ENCODE measurements at places on chromosomes 4 and X.

GRCh38 chrX:66176134-66176533 is 12.1 kb downstream of the HEPH start:
- no peak for DNase-seq

- no peak for DNase-seq
Measured at GRCh38 chr4:109719604-109720003, 10.3 kb downstream of the PLA2G12A start.

- DNase-seq: no peak
Measured at GRCh38 chrX:98338544-98338943, 1454.8 kb downstream of the RPA4 start.

DNA sequence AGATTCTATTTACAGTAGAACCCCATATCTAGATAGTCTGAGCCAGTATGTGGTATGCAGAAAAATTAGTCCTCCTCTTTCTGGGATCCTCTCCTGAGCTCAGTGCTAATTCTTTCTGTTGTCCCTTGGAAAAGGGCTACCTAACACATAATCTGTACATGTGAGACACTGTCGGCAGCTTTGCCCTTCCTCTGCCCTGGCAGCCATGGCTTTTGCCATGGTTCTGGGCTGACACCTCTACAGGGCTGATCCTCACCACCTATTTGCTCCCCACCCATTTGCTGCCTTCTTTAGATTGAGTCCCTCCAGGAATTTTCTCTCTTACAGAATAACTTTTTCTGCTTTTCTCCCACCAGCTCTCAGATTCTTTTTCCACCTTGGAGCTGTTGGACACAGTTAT is 64.7 kb upstream of the MAP9 start:
- DNase-seq: no peak

GRCh38 chr4:6495296-6495590 is 22.8 kb upstream of the PPP2R2C start:
- DNase-seq: no peak

- DNase-seq: peak; percentile 24
Measured at GRCh38 chr4:16516796-16517439, 290.6 kb upstream of the TAPT1 start.

DNA sequence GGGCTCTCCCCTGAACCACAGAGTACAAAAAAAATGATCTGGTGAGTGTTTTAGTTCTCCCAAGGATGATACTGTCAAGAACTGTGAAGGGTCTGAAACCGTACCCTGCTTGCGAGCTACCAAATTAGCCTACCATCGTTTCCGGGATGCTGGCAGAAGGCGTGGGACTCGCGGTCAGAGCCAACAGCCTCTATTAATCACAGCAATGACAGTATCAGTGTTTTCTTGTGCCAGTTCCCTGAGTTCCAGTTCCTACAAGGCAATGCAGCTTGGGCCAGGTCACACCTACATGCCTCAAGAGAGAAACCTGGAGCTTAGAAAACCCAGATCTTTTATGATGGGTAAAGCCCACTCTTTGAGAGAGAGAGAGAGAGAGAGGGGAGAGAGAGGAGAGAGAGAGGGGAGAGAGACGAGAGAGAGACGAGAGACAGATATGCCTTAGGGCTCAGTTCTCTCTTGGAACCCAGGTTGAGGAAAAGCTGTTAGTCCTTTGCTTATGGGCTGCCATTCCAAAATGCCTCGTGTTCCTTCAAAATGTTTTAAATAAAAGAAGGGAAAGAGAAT is 327.8 kb downstream of the ARHGAP10 start:
- no peak for DNase-seq

- peak; percentile 60 for DNase-seq
Measured at GRCh38 chr4:83054928-83055327, 19.9 kb downstream of the COPS4 start.

GRCh38 chr4:139807483-139807882 is 141.9 kb downstream of the MGST2 start:
- DNase-seq: no peak

- DNase-seq: no peak
Measured at GRCh38 chr4:15648600-15648999, 6.6 kb downstream of the FBXL5 start.

GRCh38 chrX:134669378-134670098 is 11.3 kb upstream of the PLAC1 start:
- DNase-seq: peak; percentile 93

DNA sequence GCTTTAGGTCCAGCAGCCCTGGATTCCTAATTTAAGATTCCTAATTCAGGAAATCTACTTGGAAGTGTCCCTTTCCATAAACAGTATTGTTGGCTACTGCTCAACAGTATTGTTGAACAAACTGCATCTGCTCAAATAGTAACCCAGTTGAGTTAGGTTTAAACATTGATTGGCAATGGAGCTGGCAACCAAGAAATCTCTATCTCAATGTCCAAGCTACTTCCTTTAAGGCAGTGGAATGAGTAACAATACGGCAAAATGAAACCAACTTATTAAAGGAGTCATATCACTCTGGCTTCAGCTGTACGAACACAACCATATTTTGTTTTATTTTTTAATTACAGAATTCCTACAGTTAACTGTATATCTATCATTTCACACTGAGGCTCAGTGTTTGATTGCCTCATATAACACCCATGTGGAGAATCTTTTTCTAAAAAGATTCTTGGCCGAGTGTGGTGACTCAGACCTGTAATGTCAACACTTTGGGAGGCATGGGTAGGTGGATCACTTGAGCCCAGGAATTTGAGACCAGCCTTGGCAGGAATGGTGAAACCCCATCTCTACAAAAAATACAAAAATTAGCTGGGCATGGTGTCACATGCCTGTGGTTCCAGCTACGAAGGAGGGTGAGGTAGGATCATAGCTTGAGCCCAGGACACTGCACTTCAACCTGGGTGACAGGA is 71.7 kb upstream of the IL13RA1 start:
- DNase-seq: peak; percentile 55

DNA sequence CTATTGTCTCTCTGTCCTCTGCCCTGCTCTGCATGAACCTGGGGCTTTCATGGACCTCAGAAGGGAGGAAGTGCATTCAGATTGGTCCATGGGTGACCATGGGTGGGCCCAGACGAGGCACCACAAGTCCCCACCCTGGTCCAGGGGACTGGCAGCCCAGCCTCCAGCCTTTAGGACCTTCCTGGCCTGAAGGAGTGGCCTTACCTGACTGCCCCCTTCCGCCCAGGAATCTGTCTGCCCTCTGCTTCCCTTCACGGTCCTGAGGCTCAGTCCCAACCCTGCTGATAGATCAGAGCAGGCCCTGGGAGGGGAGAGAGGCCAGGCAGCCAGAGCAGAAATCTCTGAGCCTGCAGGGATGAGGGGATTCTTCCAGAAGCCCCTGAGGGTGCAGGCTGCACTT is 455.4 kb downstream of the PCDH18 start:
- DNase-seq: no peak

- DNase-seq: peak; percentile 48
Measured at GRCh38 chrX:72208126-72208800, 26.7 kb downstream of the PIN4 start.

DNA sequence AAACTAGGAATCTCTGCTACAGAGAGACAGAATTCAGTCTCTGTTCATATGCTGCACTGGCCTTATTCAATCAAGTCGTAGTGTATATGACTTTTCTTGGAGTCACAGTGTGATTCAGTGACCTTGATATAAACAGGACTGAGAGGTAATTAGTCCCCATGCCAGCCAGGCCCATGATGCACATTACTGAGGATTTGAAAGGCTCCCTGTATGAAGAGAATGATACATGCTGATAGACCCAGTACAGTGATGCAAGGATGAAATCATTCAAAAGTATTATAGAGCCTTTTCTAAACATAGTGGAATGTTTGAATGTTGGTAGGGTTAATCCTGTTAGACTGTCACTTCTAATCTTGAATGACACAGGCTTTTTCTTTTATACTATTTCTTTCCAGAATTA is 34.1 kb downstream of the ANXA3 start:
- DNase-seq: peak; percentile 50

GRCh38 chrX:34371754-34372153 is 239.6 kb upstream of the FAM47A start:
- DNase-seq: no peak

DNA sequence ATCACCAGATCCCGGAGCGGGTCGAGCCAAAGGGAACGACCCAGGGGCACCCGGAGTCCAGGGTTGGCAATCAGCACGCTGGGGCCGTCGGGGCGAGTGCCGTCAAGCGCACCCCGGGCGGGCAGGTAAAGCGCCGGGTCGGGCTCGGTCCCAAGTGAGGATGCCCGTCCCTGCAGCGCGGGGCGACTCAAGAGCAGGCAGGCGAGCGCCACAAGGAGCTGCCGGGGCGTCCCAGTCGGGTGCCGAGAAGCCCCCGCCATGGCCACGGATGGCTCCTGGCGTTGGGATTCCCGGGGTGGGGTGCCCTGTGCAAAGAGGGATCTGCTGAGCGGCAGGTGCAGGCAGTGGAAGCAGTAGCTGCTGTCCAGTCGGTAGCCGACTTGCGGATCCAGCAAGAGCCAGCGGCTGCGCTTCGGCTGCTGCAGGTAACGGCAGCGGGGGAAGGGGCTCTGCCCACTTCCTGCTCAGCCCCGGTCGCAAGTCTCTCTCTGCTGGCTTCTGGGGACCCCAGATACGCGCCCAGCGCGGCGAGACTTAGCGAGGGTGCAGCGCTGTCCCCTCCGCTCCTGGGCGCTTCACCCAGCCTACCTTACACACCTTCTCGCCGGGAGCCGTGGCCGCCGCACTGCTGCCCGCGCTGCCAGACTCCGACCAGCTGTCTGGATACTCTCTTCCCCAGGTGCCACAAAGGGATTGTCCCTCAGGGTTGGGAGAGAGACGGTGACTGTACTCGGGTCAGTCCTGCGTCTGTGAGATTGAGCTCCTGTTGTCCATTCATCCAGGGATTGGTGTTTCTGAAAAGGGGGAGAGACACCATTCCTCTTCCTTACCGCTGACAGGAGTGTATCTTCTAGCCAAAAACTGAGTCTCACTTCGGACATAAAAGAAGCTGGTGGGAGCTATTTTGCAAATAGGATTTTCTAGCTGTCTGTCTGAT is at the start of gene FREM3:
FREM3 (minus strand) TSS at position 260 of the 937 bp plus-strand sequence; CDS start at position 260, 0 bp downstream.
- DNase-seq: peak; percentile 10

DNA sequence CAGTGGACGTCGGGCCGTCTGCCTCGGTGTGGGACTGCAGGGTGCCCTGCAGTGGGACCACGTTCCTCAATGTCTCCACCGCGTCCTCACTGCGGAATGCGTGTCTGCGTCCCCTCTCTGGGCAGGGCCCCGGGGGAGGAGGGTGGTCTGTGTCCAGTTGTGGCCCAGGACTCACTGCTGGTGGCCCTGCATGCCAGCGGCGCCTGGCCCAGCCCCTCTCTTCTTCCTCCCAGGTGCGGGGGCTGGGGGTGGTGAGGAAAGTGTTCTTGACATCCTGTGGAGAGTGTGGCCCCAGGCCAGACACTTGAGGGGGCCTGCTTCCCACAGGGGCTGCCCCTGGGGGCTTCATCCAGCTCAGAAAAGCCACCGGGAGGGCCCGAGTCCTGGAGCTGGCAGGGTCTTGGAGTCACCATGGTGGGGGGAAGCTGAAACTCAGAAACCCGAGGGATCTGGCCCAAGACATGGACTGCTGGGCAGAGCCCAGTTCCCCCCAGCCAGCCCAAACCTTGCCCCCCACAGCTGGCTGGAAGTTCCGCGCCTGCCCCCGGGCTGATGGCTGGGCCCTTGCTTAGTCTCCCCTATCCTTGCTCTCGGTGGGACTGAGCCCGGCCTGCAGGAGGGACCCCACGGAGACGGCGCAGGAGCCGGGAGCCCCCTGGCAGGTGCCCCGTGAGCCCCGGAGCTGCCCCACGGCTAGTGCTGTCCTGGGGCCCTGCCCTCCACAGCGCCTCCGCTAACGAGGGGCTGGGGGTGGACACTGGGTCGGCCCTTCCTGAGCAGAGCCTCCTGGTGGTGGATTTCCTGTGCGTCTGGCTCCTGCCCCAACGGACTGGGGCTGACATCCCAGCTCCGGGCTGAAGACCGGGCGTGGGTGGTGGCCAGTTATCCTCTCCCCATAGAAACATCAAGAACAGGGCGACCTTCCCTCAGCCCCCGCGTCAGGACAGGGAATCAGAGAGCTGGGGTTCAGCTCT is 2.9 kb downstream of the DOK7 start:
- DNase-seq: no peak

- DNase-seq: no peak
Measured at GRCh38 chrX:42967681-42968300, 189.8 kb upstream of the PPP1R2C start.

DNA sequence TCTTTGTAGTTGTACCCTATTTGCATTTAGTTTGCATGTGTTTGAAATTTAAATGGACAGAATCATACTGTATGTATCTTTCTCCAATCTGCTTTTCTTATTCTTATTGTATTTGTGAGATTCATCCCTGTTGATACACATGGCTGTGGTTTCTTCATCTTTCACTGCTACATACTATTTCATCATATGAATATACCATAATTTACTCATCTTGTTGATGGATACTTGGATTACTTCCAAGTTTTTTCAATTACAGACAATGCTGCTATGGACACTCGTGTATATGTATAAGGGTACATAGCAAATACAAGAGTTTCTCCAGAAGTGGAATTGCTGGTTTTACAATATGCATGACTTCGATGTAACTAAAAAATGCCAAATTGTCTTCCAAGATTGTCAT is 11.8 kb upstream of the KLHL8 start:
- DNase-seq: no peak

GRCh38 chr4:7529368-7530080 is 94.8 kb upstream of the PSAPL1 start:
- no peak for DNase-seq

DNA sequence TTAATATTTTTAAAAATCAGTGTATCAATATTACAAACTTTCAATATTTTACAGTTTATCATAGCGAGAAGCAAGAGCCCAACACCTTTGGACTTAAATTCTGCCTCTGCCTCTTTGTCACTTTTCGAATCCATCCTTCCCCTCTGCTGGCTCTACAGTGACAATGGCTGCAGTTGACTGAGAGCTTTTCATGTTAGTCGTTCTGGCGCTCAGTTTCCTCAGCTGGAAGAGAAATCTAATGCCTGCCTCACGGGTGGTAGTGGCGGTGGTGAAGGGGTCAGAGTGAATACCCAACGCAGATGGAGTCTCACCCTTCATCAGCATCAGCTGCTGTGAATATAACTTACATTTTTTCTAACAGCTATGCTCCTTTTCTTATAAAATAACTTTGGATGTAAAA is 144.8 kb downstream of the NWD2 start:
- no peak for DNase-seq

GRCh38 chrX:7106649-7107048 is 40.9 kb upstream of the STS start:
- DNase-seq: no peak

GRCh38 chr4:138255917-138256597 is 13.9 kb upstream of the SLC7A11 start:
- no peak for DNase-seq

GRCh38 chr4:6565691-6566390 is 9.1 kb upstream of the MAN2B2 start:
- no peak for DNase-seq
